ENCODE measurements at places on chromosomes 2 and 18.

- peak; percentile 53 for DNase-seq
Observed at GRCh38 chr2:198309673-198310280, 505.4 kb downstream of the PLCL1 start.

DNA sequence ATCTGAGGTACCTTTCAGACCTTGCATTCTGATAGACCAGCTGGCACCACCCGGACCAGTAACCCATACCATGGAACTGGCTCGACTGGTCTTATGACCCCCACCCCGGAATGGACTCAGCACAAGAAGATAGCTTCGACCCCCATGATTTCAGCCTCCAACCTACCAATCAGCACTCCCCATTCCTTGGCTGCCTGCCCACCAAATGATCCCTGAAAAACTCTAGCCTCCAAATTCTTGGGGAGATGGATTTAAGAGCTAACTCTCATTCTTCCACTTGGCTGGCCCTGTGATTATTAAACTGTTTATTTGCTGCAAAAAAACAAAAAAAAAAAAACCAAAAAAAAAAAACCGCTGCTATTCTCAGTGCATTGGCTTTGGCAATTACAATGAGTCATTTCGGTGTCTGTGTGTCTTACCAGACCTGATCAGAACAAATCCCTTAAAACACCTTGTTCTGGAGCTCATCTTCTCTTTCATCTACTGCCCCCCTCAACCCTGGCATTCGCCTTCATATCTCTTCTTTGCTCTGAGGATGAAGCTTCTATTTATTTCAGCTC, 60.1 kb upstream of the KIF5C start:
- DNase-seq: no peak

- no peak for DNase-seq
Observed at GRCh38 chr18:52190195-52190594, 149.8 kb upstream of the DCC start.

DNA sequence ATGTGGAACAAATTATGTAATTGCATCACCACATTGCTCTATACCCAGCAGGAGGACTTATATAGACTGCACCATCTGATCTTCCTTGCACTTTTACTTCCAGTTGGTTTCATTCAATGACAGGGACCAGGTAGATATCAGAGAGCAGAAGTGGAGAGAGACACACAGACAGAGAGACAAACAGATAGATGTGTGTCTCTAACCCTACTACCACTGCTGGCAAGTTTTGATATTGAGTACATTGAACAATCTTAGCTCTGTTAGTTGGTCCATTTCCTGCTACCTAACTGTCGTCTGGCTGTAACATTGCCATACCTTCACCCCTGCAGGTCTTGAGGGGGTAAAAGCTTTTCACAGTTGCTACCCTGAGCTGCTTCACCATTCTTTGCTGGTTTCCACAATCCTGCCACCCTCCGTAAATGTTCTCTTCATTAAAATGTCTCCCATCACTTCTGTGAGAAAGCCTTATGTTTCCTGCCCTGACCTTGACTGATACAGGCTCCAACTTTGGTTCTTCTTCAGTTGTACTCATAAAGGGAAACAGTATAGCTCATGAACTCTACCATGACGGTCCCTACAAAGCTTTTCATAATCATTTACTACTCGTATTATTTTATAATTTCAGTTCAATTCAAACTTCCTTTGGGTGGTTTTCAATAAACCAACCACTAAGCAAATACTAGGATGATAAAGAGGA, 62.3 kb upstream of the ITGA4 start:
- no peak for DNase-seq

- peak; percentile 33 for DNase-seq
Observed at GRCh38 chr2:95277246-95277906, 3.1 kb downstream of the PROM2 start.

- DNase-seq: peak; percentile 12
Observed at GRCh38 chr18:33316146-33316587, 124.4 kb downstream of the CCDC178 start.

GRCh38 chr2:136281281-136282114, 163.5 kb upstream of the CXCR4 start:
- peak; percentile 15 for DNase-seq

DNA sequence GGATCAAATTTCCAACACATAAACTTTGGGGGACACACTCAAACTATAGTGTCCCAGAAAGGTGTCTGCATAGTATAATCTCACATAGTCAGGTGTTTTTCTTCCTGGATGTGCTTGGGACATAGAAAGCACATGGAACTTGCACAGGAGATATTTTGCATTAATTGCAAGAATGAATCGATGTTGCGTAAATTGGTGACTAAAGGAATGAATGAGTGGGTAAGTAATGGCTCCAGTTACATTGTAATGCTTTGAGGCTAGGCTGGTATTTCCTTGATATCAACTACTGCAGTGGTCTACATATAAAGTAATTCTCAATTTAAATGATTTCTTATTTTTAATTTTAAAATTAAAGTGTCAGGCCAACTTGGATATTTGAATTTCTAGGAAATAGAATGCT, 53.4 kb downstream of the SH3RF3 start:
- no peak for DNase-seq

- no peak for DNase-seq
Observed at GRCh38 chr2:49309461-49309860, 155.1 kb upstream of the FSHR start.

DNA sequence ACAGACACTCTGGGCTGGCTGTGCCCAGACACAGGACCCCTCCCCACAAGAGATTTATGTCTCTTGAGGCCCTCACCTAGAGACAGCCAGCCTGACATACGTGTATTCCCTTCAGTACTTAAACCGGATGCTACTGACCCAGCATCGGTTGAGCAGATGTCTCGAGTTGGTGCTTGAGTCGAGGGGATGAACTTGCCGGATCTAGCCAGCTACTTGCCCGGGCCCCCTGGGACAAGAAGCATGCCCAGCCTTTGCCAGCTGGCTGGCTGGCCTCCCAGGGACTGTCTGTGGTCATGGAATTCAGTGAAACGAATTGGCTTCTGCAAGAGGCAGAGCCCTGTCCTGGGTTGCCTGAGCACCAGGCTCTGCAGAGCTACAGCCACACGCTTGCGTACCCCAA, 36.0 kb downstream of the DNMT3A start:
- DNase-seq: peak; percentile 84

GRCh38 chr18:57205641-57206040, 58.8 kb downstream of the BOD1L2 start:
- no peak for DNase-seq

GRCh38 chr2:42156721-42157120, 12.4 kb upstream of the EML4 start:
- no peak for DNase-seq

GRCh38 chr2:34660741-34661140, 1061.6 kb upstream of the FAM98A start:
- DNase-seq: no peak

DNA sequence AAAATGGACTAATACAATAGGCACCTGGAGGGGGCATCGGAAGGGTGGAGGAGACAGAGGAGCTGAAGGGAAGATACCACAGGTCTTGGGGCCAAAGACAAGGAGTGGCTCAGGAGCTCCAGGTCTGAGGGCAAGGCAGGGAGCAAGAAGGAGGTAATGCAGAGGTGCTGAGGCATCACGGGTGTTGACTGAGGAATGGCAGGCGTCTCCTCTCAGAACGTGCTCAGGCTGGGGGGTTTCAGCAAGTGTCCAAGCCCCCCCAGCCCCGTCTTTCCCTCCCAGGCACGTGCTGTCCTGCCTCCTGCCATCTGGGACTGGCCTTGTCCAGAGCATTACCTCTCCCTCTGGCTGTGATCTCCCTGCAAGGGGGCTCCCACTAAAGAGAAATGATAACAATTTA, 265.4 kb downstream of the DCDC2C start:
- DNase-seq: no peak

DNA sequence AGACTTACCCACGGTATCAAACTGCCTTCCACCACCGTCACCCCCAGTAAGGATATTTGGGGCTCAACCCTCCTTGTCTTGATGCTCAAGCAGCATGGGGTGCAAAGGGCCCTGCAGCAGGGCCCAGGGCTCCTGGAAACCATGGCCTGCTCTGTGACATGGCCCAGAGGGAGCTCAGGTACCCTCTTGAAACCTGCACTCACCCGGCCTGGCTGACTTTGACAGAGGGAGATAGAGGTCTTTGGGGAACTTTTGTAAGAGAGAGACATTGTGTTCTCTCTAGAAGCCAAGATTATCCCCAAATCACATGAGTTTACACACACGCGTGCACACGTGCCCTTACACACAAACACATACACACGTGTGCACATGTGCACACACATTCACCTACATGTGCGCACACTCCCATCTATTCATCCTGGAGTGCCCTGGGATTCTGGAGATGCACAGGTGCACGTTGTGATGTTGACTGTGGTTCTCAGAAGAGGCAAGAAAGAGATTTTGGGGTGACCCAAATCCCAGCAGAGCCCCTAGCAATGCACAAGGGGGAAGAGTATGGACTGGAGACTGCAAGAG, 19.6 kb upstream of the KCNK3 start:
- no peak for DNase-seq

- no peak for DNase-seq
Observed at GRCh38 chr2:36780231-36780839, 83.8 kb downstream of the VIT start.

GRCh38 chr2:186036862-186037449, 298.4 kb downstream of the FSIP2 start:
- DNase-seq: no peak

- DNase-seq: peak; percentile 7
Observed at GRCh38 chr2:3667151-3667631, 9.2 kb downstream of the ALLC start.

DNA sequence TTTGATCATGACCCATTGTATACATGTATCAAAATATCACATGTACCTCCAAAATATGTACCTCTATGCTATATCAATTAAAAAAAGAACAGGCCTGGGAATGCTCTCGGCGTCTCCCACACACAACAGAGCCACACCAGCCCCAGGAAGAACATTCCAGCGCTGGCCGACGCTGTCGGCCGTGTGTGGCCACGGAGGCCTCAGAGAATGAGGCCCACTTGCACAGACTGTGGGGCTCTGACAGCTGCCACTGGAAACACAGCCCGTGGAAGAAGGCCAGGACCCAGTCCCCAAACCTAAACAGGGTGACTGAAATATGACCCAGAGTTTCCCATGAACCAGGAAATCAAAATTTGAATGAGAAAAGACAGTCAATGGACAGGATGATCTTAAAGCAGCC, 69.7 kb downstream of the EIPR1 start:
- DNase-seq: no peak

DNA sequence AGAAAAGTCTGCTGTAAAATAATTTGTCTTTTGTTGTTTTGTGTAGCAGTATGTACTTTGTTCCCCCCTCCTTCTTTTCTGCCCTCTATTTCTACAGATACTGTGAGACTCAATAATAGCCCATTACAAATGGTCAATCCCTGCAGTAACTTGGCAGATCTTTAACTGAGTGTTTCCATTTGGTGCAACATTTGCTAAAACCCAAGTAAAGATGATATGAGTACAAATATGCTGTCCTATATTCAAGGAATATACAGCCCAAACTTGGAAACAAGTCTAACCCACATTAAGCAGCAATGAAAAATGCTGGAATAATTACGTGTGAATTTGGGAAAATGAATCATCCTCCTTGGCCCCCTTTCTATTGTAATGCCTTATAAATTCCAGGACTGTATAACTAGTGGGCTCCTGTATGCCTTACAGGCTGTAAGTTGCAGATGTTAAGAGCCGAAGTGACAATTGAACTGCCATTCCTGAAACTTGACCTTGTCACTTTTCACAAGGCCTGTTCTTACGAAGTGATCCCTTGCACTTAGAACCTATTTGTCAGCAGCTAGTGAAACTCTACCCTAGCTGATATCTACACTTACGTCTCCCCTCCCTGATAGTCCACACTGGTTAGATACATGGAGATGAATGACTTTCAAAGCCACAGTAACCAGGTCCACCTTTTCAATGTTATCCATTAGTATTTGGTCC, 104.9 kb downstream of the IRS1 start:
- no peak for DNase-seq

DNA sequence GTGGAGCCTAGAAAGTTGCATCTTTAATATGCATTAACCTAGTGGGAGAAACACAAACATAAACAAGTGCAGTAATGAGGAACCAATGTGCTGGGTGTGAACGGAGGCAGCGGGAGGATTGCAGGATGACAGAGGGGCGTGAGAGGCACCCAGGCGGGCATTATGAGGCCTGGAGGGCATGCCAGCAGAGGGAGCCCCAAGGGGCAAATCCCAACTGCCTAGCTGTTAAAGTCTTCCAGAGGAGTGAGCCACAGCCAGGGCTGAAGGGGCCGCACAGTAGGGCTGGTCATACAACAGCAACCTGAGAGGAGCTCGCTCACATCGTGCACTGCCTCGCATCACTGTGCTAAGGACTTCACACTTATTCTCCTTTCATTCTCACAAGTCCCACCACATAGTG, 13.3 kb upstream of the PRELID3A start:
- DNase-seq: no peak

DNA sequence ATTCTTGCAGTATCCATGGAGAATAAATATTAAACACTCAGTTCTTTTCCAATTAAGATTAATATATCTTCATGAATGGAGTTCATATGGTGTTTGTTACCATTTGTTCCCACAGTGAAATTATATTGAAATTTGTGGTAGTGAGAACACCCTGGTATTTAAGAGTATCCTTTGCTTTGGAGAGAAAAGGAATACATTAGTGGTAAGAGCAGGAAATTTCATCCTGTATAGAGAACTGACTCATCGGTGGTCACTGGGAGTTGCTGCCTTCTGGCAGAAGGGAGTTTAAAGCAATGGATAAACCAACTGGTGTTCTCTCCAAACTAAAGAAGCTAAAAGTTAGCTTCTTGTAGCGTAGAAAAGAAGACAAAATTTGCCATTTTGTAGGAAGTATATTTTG, 107.3 kb downstream of the MYO1B start:
- DNase-seq: no peak

DNA sequence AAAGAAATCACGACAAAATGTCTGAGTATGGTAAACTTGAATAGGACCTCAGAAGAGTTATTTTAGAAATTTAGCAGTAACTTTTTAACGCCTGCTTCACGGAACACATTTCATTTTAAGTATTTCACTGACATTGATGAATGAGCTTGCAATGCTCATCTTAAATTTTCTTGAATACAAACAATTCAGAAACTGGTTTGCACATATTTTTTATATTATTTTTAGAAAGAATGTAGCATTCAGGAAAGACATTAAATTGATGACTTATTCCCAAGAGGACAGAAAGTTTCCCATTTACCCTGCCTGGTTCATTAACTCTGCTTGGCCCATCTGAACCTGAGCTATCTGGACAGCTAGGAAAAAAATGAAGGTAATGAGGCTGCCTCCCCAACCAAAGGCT, 89.3 kb downstream of the MBD2 start:
- DNase-seq: no peak

DNA sequence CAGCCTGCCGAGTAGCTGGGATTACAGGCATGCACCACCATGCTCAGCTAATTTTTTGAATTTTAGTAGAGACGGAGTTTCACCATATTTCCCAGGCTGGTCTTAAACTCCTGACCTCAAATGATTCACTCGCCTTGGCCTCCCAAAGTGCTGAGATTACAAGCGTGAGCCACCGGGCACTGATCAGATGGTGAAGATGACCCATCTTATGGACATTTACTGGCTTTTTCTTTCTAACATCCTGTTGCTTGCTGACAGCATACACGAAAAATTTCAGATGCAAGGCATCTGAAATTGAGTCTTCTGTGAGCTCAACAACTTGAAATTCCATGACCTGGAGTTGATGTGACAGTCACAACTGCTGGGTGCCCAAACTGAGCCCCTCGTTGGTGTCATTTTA, 859.5 kb upstream of the CNTNAP5 start:
- no peak for DNase-seq
